CD4-positive, alpha-beta T cell treated with Interleukin-15 for 1 hour (primary cell): ENCODE measurements at places on chromosomes 1 and 21.
A peak's percentile ranks its signal among the peaks of the same experiment; 100 is the strongest.

GRCh38 chr21:37766129-37766528 lies 150.1 kb downstream of the KCNJ6 start:
- DNase-seq = no peak

GRCh38 chr1:204213668-204214662 lies at the start of gene GOLT1A:
TSS of gene GOLT1A (minus strand) at chr1:204213988. CDS start at chr1:204213906, 82 bp downstream.
- DNase-seq = peak; percentile 27

DNA sequence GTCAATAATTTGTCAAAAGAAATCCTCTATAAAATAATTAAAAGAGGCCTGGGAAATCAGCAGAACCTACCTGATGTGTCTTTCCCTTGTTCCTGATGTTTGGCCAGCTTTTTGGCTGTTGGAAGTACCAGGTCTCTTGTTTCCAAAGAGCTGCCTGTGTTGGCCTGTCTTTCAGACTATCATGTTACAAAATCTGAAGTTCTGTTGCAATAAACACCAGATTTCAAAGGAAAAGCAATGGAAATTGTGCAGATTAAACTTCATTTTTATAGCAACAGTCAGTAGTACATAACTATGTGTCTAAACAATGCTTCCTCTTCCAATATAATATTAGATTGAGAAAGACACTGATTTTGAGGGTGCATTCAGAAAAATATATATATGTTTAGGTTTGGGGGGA lies 647.2 kb upstream of the CXADR start:
- DNase-seq = no peak

- DNase-seq = no peak
Observed at GRCh38 chr1:180040034-180040433, 85.4 kb downstream of the CEP350 start.

GRCh38 chr21:45209685-45210284 lies 77.9 kb downstream of the POFUT2 start:
- DNase-seq = peak; percentile 31

GRCh38 chr1:110339407-110340206 lies 430 bp downstream of the RBM15 start:
- DNase-seq = peak; percentile 44

- no peak for DNase-seq
Observed at GRCh38 chr1:34850382-34850781, 9.2 kb downstream of the SMIM12 start.

- DNase-seq = no peak
Observed at GRCh38 chr1:20770314-20771087, 16.6 kb downstream of the HP1BP3 start.

- no peak for DNase-seq
Observed at GRCh38 chr1:161421456-161421855, 53.8 kb upstream of the CFAP126 start.

GRCh38 chr1:91830242-91831131 lies 55.5 kb downstream of the TGFBR3 start:
- no peak for DNase-seq

DNA sequence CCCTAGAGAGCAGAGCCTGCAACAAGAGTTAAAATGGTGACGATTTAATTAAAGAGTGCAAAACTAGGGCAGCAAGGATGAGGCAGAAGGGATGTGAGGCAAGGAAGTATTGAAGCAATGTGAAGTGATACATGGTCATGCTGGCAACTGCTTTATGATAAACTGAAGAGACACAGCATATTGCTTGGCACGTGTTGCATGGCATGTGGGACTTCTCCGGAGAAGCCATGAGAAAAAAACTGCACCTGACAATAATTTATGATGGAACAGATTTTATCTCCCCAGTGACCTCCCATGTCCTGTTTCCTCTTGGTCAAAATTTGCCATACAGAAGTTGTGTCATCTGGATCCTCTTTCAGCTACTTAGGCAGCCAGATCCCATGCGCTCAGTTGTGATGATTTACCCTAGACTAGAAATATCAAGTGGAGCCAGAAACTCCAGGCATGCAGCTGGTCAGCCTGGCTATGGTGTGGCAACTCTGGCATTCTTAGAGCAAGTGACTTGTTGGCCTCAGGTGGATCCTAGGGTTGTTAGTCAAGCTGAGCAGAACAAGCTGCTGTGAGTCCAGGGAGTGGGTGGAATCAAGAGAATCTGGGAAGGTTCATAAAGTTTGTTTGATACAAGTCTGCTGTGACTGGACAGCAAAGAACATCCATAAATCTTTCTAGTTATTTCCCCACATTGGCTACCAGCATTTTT lies 611.4 kb upstream of the USP24 start:
- DNase-seq = no peak

GRCh38 chr1:233613252-233614172 lies at the start of gene KCNK1:
TSS of gene KCNK1 (plus strand) at chr1:233614106. CDS start at chr1:233614172, 66 bp downstream.
- no peak for DNase-seq

DNA sequence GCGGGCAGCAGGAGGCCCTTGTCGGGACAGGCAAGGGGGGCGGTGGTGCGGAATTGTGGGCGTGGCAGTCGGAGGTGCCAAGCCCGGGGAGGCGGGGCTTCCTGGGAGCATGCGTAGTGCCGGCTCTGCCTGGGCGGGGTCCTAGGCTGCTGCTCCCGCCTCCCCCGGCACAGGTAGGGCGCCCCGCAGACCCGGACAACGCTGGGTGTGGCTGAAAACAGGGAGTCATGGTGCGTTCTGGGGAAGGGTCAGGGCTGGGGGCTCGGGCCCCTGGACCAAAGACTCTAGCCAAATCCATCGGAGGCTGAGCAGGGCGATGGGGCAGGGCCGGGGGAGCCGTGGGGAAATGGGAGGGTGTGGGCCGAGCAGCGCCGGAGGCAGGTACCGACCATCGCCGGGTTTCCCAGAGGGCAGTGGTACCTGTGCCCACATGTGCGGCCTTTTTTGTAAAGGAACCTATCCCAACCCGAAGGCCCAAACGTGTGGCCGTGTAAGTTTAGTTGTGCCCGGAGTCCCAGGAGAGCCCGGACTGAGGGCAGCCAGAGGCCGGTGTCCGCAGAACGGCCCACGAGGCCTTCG lies 231.9 kb downstream of the SDCCAG8 start:
- DNase-seq = no peak

GRCh38 chr1:222665964-222666363 lies 46.3 kb downstream of the AIDA start:
- DNase-seq = no peak

DNA sequence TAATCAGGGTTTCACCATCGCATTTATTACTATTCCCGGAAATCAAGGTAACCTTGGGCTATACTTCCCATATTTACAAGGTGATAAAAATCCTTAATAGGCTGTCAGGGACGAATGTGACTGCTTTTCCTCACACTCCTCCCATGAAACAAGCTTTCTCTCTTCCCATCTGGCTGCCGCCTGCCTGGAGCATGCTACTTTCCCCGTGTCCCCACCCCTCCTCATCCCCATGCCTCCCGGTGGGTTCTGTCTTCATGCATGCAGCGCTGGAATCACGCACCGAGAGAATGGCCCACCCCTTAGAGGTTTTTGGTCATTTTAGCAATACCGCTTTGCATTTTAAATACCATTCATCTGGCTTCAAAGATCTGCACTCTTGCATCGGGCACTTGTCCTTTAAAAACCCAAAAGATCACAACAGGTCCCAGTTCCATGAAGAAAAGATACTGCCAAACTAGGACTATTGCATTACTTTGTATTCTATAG lies 339.1 kb downstream of the NTNG1 start:
- DNase-seq = no peak

GRCh38 chr1:61519631-61520030 lies 205.3 kb downstream of the TM2D1 start:
- no peak for DNase-seq

DNA sequence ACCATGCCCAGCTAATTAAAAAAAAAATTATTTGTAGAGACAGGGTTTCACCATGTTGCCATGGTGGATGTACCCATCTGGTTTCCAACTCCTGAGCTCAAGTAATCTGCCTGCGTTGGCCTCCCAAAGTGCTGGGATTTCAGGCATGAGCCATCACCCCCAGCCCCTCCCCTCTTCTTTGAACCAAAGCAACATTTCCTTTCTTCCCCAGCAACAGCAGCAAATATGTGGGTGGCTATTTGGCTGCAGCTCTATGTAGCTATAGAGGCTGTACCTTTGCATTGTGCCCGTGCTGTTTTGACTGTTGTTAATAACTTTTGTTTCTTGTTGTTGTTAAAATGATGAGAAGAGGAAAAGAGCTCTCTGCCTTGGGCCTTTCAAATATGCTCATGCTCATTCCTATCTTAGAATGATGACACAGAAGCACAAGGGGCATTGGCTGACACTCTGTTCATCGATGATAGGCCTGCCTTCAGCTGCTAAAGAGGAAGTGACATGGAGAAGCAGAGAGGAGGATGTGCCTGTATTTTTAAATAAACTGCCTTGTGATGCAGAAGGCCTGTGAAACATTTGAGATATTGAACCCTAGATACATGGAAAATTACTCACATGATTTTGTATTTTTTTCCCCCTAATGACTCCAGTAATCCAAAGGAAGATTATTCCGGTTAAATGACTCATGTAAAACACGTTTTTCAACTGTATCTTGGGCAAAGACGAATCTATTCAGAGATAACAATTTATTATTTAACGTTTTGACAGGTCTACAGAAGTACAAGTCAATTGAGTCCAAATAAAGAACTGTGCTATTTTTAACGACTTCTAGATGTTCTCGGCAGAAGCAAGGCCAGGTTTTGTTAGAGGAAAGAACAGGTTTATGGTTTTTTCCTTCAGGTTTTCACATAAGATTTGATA lies 20.5 kb upstream of the XPR1 start:
- peak; percentile 25 for DNase-seq

DNA sequence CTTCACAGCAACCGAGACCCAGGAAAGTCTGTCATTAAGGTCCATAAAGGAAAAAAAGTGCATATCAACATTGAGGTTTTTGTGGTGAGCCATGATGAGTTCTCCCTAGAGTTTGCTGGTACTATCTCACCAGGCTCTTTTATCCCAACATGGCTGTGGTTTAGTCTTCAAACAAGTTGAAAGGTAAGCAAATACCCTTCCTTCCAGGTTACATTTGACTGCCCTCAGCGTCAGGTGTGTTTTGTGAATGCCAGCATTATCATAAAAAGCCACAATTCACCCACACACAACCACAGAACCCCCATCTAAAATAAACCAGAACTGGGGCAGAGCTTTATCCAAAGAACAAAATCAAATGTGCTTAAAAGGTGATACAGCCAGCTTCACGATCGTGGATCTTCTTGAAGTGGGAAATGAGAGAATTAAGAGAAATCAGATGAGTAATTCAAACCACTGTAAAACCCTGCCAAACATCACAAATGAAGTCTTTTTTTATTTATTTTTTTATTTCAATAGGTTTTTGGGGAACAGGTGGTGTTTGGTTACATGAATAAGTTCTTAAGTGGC lies 64.7 kb downstream of the SETD4 start:
- no peak for DNase-seq

DNA sequence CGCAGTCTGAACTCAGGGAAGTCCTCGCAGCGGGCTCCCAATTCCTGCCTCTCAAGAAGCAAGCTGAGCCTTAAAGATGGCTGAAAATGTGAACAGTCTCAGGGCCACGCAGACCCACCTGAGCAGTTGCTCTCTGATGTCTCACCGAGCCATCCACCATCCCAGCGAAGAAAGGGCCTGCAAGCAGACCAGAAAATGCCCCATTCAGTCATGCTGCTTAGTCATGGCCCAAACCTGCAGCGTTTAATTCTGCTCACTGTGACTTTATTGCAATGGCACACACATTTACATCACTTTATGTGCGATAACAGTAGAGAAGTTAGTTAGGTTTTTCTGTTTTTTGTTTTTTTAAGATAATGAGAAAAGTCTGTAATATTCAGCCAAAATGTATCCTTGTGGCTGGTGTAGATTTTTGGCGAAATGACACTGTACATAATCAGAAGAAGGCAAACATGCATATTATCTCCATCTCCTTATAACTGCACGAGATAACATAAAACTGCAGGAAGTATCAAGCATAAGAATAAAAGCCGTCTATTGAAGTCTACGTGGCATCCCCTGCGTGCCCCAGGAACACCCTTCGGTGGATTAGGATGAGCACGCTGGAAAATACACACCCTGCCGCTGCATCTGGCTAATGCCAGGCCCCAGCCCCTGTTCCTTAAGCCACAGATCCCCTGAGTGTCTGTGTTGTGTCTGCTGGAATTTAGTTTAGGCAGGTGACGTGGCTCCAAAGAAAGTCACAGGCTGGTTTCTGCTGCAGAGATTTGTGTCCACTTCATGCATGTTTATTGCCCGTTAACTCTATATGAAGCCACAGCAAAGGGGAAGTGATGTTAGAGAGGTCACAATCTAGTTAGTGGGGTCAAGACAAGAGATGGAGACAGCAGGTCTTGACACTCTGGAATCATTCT lies 119.8 kb upstream of the IRF2BP2 start:
- no peak for DNase-seq

GRCh38 chr1:2374252-2375155 lies 16.9 kb downstream of the MORN1 start:
- DNase-seq = no peak

GRCh38 chr1:191240925-191241324 lies 763.3 kb upstream of the BRINP3 start:
- DNase-seq = no peak

DNA sequence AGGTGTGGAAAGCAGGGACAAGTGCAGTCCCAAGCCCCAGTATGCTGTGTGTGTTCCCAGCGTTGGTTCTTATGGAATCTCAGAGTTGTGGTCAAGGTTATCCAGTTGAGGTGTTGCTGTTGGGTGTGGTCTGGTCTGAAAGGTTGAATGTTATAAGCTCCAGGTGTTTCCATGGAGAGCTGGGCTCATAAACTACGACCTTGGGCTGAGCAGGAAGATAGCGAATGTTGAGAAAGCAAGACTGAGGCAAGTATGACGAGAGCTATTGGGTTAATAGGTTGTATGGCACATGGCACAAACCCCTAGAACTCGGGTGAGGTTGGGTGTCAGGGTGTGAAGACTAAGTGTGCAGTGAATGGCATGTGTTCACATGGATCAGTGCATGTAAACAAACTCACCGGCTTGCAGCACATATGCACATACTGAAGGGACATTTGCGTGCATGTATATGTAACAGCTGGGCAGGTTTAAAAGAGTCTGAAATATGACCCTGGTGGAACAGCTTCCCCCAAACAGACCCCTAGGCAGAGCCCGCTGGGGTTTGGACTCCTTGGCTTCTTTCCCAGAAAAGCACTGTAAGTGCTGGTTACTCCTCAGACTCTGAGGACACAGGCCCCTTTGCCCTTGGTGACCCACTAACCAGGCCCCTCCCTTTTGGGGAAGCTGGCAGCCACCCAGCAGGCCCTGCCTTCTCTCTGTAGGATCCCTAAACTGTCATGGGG lies 117.5 kb downstream of the NAV1 start:
- DNase-seq = no peak

GRCh38 chr1:12245116-12245515 lies 15.3 kb downstream of the VPS13D start:
- DNase-seq = no peak

GRCh38 chr1:29475326-29475725 lies 239.0 kb downstream of the PTPRU start:
- DNase-seq = no peak

- DNase-seq = no peak
Observed at GRCh38 chr1:45929257-45929687, 125.9 kb downstream of the MAST2 start.

- no peak for DNase-seq
Observed at GRCh38 chr1:219806642-219807041, 121.7 kb downstream of the SLC30A10 start.

GRCh38 chr21:43982489-43983078 lies 29.5 kb upstream of the TRAPPC10 start:
- no peak for DNase-seq

- DNase-seq = no peak
Observed at GRCh38 chr1:228261706-228262105, 53.9 kb downstream of the OBSCN start.
